ENCODE measurements at places on chromosomes 5 and 9.

GRCh38 chr9:109244179-109245132 is 76.4 kb downstream of the EPB41L4B start:
- DNase-seq, result peak; percentile 59

DNA sequence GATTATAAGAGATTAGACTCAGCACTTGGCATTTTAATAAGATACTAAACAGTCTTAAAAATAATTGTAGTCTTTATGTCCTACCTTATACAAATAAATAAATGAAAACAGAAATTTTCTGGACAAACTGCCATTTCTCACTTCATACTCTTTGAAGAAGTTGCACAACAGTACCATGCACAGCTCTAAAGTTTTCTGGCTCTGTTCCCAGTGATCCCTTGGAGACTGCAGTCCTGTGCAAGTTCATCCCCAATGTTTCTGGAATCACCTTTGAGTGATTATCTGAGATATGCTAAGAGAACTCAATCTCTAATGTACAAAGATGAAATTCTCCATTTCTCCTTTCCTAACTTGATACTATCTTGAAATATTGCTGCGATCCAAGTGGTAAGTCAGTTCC is 330.4 kb upstream of the EDIL3 start:
- no peak for DNase-seq

- no peak for DNase-seq
Observed at GRCh38 chr5:9544056-9544455, 1.8 kb downstream of the SEMA5A start.

DNA sequence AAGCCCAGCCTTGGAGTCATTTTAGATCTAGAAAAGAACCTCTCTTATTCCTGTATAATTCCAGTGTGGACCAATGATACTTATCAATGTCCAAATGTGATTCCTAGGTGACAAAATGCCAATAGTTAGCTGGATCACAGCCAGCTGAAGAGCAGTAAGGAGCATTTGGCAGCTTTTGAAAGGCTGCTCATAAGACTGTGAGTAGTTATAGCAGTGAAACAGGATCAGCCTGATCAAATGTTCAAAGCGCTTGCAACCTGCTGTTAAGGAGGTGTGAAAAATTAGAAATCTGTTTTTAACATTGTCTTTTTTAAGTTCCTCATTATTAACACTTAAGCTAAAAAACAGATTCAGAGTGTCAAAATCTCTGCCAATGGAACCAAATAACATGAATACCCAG is 85.1 kb downstream of the SSBP2 start:
- no peak for DNase-seq

- DNase-seq, result no peak
Observed at GRCh38 chr5:143717400-143717799, 94.6 kb upstream of the HMHB1 start.

- no peak for DNase-seq
Observed at GRCh38 chr9:131616983-131617604, 71.8 kb downstream of the PRRT1B start.

- DNase-seq, result no peak
Observed at GRCh38 chr5:6111131-6111530, 267.2 kb downstream of the MED10 start.

- no peak for DNase-seq
Observed at GRCh38 chr9:2638871-2639673, 17.5 kb downstream of the VLDLR start.

- DNase-seq, result no peak
Observed at GRCh38 chr9:138053996-138054752, 176.6 kb downstream of the CACNA1B start.

- no peak for DNase-seq
Observed at GRCh38 chr9:134887686-134888602, 7.3 kb downstream of the FCN2 start.

DNA sequence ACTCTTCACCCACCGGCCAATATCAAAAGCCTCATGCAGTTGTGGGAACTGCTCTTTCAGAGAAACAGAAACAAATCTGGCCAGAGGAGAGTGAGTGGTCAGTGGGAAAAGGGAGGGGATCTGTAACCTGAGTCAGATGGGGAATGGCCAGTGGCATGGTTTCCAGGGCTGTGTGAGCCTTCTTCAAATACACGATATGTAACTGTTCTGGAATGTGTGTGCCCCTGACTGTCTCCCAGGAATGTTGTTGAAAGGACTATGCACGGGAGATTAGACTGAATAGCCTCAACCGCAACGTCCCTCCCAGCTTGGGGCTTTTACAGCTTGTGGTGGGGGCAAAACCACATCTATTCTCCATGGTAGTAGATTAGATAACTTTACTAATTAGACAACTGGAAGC is 60.8 kb downstream of the SH3TC2 start:
- no peak for DNase-seq

GRCh38 chr9:130662970-130663257 is 1.5 kb upstream of the PRDM12 start:
- DNase-seq, result no peak

- no peak for DNase-seq
Observed at GRCh38 chr5:145680169-145680568, 155.0 kb downstream of the PRELID2 start.

DNA sequence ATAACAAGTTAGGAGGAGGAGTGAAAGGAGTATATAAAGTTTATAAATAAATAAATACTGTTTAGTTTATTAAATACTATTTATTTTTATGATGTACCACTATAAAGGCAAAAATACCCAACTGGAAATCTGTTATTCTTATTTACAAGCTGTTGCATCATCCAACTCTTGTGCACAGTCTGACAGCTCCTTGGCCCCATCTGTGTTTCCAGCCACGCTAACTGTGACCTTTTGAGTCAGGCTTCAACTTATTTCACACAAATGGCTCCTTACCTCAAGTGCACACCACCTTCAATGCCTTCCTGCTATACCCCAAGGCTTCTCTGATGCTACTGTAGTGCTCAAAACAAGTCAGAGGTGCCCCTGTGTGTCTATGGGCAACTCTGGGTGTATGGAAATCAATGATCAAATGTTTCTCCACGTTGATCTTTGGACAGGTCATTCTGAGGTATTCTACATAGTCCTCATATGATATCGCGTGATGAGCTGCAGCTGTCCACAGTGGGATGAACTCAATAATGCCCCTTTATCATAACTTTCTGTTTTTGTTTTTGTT is 303.2 kb upstream of the GRAMD2B start:
- no peak for DNase-seq

DNA sequence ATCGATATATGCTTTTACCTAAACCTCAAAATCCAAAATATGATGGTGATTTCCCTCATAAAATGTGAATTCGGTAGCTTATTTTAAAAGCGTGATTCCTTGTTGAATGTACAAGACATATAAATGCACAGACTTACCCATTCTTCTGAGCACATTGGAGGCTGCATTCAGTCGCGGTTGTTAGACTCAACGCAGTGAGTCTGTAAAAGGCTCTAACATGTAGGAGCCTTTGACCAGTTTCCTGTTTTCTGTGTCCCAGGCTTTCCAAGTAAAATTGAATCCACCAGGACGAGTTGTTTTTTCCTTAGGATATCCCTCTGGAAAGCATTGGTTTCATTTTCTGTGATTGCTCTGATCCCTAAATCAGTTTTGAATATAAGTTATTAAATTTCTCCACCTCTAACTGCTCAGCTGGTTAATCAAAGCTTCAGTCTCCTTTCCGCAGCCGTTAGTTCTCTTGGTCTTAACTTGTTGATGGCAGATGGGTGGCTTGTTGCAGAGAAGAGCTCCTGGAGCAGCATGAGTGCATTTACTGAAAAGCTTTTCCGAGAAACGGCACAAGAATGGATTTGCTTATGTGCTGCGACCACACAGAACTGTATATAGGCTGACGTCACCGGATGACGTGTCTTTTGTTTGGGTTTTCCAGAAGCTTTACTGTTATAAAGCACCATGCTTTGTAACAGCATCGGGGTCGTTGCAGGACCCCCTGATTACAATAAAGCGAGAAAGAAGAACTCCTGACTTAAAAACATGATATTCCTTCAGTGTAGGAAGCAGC is at the start of gene LRRTM2:
TSS of gene LRRTM2 (minus strand) at position 565 of the 781 bp plus-strand sequence. CDS start at position 141, 424 bp downstream.
- no peak for DNase-seq

DNA sequence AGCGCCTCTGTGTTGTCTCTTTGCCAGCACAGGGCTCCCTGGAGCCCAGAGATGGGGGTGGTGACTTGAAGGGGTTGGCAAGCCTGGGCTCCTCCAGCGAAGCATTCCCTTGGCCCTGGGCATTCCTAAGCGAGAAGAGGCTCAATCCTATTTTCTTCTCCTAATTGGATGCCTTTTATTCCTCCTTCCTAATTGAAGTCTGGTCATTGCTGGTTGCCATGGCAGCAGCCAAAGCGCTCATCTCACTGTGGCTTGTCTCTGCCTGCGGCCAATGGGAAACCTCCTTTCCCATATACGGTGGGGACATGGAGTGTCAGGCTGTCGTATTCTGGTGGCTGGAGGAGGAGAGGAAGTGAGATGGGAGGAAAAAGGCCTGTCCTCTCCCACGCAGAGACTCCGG is 52.3 kb upstream of the RARS1 start:
- no peak for DNase-seq

- DNase-seq, result no peak
Observed at GRCh38 chr9:8070779-8071444, 271.3 kb upstream of the DMAC1 start.

DNA sequence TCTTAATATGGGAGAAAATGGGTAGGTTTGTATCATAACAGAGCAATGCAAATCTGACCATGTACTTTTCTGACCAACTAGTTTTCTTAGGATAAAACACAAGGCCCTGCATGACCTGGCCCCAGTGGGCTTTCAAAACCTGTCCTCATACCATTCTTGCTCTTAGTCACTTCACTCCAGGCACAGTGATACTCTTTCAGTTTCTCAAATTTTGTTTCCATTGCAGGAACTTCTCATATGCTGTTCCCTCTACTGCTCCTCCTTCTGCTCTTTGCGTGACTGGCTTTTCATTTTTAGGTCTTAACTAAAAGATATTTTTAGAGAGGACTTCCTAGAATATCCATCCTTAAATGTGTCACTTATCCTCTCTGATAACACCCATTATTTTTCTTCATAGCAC is 112.4 kb downstream of the INIP start:
- no peak for DNase-seq

DNA sequence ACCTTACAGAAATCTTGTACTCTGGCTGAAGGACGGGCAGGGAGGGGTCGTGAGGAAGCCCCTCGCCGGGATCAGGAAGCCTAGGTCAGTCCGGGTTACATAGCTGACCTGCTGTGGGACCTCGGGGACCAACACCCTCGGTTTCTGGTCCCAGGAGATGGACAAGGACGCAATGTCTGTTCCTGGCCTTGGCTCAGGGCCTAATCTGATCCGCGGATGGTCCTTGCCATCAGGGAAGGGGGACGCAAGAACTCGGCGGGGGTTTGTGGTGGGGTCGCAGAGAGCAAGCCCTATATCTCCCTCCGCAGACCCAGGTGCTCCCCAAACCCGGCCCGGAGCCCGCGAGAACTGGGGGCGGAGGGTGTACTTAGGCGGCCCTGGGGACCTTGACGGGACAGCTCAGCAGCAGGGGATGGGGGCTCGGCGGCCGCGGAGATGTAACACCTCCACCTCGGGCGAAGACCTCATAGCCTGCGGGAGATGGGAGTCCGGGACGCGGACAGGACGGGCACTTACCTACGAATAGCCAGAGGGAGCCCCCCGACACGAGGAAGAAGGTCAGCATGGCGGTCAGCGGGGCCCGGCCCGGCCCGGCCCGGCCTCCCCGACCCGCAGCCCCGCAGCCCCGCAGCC is 353 bp downstream of the ACSL6 start:
- peak; percentile 1 for DNase-seq

DNA sequence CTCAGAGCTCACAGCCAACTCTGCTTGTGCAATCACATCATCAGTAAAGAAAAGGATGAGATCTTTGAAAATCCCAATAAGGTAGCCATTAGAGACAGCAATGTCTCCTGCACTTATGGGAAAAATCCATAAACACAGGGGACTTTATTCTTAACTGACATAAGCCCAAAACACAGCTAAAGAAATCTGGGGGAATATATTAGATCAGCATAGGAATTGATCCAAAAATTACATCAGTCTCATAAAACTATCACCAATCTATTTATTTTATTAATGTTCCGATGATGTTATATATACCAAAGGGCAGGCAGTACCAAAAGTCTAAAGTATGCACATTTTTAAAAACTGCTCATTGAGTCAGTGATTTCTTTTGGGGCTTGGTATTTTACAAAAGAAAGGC is 6.9 kb downstream of the MRPS27 start:
- DNase-seq, result no peak

DNA sequence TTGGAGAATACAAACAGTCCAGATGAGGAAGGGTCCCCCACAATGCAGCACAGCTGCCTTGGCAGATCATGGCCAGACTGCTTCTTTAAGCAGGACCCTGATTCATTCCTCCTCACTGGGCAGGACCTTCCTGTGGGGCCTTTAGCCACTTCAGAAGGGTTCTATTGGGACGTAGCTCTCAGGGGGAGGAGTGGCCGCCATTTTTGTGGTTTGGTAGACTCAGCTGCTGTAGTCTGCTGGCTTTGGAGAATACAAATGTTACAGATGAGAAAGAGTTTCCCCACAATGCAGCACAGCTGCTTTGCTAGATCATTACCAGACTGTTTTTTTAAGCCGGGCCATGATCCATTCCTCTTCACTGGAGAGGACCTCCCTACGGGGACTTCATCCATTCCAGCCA is 57.4 kb downstream of the TMEM38B start:
- no peak for DNase-seq

- no peak for DNase-seq
Observed at GRCh38 chr5:95151694-95152093, 133.2 kb downstream of the MCTP1 start.

DNA sequence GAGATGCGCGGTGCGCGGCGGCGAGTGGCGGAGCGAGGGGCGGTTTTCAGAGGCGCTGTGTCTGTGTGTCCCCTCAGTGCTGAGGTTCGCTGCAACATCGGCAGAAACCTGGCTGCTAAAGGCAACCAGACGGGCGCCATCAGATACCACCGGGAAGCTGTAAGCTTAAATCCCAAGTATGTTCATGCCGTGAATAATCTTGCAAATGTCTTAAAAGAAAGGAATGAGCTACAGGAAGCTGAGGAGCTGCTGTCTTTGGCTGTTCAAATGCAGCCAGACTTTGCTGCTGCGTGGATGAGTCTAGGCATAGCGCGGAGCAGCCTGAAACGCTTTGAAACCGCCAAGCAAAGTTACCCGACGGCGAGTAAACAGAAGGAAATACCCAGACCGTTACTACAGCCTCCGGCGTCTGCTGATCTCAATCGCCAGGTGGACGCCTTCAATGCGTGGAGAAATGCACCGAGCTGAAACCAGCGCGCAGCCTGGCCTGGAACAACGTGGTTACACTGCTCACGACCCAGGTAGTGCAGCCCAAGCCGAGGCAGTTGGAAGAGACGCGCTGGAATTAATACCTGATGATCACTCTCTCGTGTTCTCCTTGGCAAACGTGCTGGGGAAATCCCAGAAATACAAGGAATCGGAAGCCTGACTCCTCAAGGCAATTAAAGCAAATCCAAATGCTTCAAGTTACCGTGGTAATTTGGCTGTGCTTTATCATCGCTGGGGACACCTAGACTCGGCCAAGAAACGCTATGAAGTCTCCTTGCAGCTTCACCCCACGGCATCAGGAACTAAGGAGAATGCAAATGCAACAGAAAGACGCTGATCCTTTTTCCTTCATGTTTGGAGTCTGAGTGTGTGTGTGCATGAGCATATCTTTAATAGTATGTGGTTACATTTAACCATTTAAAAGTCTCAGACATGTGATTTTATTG is 15.9 kb downstream of the OR2V1 start:
- no peak for DNase-seq
